ENCODE measurements at places on chromosomes 6 and 20. TPM values are rescaled to one million over a fixed set of nuclear protein-coding genes. Genes with fewer than 3 reads are reported as not detected.

- no peak for DNase-seq
Measured at GRCh38 chr6:28693751-28694443, 168.2 kb downstream of the GPX5 start.

- DNase-seq = no peak
Measured at GRCh38 chr6:17169291-17169690, 67.4 kb downstream of the STMND1 start.

DNA sequence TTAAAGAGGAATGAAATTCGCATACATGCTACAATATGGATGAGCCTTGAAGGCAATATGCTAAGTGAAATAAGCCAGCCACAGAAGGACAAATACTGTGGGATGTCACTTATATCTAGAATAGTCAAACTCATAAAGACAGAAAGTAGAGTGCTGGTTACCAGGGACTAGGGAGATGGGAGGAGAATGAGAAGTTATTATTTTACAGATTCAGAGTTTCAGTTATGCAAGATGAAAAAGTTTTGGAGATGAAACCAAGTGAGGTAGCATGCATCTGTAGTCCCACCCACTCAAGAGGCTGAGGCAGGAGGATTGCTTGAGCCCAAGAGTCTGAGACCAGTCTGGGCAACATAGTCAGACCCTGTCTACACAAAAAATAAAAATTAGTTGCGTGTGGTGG, 82.5 kb upstream of the ARID1B start:
- no peak for DNase-seq

DNA sequence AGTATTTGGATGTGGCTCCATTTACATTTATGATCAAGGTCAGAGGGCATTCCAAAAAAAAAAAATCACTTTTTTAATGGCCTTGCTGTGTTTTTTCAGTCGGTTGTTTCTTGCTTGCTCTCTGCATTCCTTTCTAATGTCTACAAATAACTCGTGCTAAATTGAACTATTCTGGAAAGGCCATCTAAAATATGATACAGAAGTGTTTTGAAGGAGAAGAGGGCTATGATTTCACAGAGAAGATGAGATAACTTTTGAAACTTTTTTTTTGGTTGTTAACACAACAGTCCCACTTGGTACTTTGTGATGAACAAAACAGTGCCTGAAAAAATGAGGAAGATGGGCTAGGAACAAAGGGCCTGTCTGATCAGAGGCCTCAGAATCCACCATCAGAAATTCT, 156.1 kb upstream of the SMLR1 start:
- no peak for DNase-seq

DNA sequence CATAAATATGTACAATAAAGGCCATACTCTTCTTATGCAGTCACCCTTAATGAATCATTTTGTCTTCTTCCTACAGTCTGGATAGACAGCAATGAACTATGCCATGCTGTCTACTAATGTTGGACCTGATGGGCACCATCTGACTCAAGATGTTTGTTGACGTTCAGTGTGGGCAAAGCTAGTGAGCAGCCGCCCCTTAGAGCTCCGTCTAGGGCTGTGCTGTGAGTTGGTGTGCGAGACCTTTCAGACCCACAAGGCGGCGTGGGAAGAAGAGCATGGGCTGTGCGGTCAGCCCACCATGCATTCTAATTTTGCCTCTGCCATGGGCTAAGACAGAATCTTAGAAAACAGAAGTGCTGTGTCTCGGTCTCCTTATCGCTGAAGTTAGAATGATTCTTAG, 829.4 kb downstream of the QKI start:
- no peak for DNase-seq

- no peak for DNase-seq
Measured at GRCh38 chr6:17851001-17851719, 136.3 kb downstream of the KIF13A start.

GRCh38 chr6:71399279-71399678, 110.7 kb downstream of the OGFRL1 start:
- DNase-seq = no peak

DNA sequence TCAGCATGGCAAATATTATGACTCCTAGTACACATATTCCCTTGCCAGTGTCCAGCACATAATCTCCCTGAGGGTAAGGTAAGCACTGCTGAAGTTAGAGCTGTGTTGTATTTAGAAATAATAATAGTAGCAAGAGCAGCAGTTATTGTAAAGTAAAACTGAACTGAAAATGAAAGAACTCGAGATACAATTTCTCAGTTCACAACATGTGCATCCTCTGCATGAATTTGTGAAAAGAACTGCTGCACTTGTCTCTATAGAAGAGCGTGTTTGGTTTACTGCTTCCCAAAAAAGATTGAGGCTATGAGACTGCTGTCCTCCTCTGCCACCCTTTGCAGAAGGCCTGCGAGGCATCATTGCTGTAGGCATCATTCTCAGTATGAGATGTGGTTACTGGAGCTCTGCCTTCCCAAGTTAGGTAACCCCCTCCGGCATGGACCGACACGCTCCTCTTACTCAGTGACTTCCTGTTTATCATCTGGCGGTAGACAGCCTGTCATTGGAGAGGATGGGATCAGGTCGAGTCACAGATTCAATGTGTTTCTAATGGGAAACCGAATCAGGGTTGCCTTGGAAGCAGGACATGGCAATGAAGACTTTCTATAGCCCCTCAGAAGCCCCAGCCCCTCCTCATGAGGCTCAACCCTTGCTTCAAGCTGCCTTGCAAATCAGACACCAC, 48.1 kb downstream of the SLC24A3 start:
- DNase-seq = no peak

GRCh38 chr6:40957616-40958492, 81.2 kb downstream of the UNC5CL start:
- DNase-seq = no peak

DNA sequence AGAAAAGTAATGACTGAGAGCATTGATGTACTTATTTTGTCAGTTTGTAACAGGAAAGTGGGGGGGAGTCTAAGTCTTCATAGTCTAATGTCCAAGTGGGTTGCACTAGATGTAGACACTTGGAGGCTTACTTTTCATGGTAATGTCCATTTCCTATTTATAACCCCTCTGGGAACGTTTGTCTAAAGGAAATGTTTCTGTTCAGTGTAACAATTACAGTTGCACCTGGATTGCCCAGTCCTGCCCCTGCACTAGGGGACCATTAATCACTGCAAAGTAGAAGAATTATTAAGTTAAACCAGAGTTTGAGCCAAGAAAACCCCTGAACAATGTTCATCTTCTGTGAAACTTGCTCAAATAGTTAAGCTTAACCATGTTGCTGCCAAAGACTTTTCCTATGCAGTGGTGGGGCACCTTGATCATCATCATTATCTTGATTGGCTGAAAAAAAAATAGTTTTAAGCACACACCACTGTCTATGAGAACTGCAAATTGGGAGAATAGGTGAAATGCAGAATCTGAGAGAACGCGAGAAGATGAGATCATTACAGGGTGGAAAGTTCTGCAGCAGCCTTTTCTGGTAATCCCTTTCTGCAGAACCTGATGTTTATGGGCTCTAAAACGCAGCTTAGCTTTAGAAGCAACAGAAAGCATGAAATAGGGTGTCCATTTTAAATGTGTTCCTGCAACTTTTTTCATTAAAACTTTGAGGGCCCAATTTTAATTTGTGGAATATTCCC, 106.0 kb downstream of the ZNF217 start:
- DNase-seq = no peak

DNA sequence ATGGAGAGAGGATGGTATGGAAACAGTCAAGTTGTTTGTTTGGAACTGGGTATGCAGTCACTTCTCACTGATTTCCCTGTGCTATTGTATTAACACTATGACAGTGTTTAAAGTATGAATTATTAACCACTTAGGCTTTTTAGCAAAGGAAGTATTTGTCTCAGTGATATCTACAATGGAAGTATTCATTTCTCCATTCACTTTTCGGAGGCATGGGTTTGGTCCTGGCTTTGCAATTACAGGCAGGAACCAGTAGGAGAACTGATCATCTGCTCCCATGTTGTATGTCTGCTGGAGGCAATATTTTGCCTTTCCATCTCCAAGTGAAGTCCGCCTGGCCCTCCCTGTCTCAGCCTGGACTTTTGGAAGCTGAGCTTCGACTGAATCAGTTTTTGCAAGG, 30.6 kb upstream of the EXOC2 start:
- DNase-seq = no peak

DNA sequence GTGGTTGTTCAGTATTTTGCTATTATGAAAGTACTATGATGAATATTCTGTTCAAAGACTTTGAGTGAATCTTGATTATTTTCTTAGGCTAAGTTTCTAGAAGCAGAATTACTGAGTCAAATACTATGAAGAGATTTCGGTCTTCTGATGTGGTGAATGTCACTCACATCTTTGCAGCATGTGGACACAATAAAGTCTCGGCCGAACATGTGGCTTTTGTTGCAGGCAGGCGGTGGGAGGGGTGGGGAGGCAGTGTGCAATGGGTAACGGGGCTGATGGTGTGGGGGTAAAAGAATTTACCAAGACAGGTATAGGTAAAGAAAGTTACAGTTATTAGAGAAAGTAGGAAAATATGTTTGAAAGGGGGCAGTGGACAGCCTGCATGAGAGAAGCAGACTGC, 156.4 kb upstream of the DTNBP1 start:
- no peak for DNase-seq

DNA sequence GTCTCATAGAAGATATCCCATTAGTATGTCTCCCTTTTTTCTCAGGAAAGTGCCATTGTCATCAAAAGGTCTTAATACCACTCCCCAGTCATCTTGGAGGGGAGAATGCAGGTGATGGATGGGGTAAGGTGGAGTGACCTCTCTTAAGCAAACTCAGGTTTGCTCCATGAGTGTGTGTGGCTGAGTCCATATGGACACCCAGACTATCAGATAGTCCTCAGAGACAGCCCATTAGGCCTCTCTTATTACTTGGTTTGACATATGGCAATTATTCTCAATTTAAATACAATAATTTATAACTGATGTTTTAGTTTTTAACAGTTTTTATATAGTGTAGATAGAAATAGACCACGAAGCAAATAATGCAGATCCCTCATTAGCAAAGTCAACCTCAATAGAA, 23.2 kb downstream of the LAMA4 start:
- DNase-seq = no peak

DNA sequence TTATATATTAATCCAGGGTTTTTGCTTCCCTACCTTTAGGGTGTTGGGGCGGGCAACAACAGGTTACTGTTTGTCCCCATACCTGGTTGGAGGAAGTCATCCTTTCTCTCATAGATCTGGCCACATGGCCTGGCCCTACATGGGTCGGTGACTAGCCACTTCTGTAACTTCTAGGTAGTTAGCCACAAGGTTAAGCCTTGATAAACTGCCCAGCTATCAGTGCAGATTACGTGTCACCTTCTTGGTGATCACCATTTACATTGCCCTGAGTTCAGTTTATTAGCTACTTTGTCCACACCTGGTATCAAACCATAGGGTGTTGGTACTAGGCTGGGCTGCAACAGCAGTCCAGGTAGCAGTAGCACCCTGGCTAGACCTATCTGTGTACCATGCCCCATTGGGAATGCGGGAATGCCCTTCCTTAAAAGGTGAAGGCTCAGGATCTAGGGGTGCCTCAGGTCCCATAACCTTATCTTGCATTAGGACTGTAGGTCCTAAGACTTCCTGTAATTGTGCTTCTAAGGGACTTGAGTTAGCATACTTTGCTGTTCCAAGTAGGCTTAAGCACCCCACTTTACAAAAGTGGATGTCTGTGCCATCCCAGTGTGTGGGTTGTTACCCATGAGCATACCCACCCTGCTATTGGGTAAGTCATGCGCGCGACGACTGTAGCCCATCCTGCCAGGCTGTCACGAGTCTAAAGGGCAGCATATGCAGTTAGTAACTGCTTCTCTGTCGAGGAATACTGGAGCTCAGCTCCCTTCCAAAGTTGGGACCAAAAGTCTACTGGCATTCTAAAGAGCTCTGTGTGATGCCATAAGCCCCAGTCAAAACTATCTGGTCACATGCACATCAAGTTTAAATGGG, 5.2 kb downstream of the ZKSCAN3 start:
- no peak for DNase-seq

GRCh38 chr6:100761841-100762240, 119.3 kb downstream of the ASCC3 start:
- no peak for DNase-seq

GRCh38 chr20:4245542-4245941, 230.2 kb upstream of the RNF24 start:
- no peak for DNase-seq

GRCh38 chr6:131013495-131013894, 49.5 kb downstream of the EPB41L2 start:
- no peak for DNase-seq

TINAG gene
- not detected for total RNA-seq

RBM38 gene
- total RNA-seq = 116 TPM

SLC4A11 gene
- total RNA-seq = 2.8 TPM

BEND3 gene
- total RNA-seq = 6.3 TPM

PLN gene
- total RNA-seq = not detected

SYCP2 gene
- 2.6 TPM for total RNA-seq

STMND1 gene
- total RNA-seq = not detected

NCOA3 gene
- total RNA-seq = 66.2 TPM

FAM184A gene
- 3.2 TPM for total RNA-seq

NOTCH4 gene
- total RNA-seq = 1.3 TPM

LY6G5B gene
- 14.7 TPM for total RNA-seq

SLC35D3 gene
- total RNA-seq = not detected
